ENCODE measurements at places on chromosomes 1 and 21.

GRCh38 chr1:17564458-17565393 lies 25.2 kb downstream of the ARHGEF10L start:
- DNase-seq = no peak

DNA sequence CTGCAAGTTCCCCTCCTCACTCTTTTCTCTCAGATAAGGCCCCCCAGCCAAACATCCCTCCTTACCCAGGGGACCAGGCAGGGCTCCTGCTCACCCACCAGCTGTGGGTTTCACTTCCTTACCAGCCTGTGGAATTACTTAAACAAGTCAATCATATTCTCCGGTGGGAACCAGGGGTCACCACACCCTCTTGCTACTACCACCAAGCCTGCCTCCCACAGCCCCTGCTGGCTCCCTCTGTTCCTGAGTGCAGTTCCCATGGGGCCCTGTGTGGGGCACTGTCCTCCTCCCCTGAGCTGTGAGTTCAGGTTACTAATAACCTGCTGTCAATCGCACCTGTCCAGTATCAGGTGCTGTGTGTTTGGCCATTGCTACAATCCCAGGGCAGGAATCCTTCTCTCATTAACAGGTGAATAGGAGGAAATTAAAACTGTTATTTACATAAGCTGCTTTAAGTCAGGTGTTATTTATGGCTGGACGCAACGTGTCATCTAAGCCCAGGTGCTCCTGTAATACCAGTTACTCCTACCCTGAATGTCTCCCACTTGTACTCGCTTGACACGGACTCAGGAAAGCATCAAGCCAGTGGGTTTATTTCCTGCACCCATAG lies 53.1 kb upstream of the LBR start:
- no peak for DNase-seq

DNA sequence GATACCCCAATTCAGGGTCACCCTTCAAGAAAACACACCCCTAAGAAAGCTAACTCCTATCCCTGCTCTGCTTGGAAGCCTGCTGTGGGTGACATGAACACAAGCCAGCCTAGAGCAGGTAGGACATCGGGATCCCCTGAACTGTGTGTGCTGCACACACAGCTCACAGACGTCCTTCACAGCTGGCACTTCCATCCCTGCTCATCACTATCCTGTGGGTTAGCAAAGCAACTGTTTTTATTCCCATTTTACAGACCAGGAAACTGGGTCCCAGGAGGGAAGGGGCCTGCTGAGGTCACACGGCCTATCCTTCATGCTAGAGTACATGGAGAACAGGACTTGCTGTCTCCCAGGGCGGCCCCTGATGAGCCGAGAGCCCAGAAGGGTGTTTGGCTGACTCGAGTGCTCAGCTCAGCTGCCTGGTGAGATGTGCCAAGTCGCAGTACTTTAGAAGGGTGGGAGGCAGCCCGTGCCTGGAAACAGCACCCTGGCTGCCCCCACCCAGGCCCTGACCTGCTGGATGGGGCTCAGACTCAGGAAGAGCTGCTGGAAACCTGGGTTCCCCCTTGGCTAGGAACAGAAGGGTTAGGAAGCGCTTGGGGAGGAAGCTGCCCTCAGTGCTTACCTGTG lies 28.3 kb upstream of the BTG2 start:
- peak; percentile 57 for DNase-seq

DNA sequence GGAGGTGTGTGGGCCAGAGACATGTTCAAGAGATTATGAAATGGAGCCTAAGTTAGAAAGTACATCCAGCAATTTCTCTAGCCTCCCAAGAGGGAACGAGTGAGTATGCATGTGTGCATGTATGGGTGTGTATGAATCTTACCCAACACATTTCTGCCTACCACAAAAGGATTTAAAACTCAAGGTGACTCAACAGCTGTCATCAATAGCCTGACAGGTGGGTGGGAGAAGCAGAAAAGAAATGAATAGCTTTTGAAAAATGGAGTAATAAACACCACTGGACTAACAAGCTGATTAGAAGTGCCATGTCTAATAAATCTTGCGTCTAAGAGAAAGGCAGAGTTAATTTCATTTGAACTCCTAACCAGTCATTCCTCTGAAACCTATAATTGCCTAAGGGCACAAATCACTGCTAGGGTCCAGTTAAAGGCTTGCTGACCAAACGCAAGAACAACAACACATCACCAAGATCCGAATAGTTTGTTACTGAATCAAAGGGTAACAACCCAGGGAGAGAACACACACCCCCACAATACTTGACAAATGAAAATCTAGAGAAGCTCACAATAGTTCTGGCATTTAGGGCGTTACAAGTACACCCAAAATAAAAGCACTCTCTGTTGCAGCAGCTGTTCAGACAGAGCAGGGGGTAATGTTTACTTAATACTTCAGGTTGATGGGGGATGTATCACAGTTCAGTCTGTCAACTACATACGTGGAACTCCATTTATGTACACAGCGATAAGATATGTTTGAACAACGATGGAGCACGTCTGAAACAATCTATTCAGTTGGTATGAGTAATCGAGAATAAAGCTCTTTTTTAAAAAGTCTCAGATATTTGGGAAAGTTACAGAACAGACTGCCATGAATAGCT lies 1.4 kb downstream of the KIAA0319L start:
- DNase-seq = no peak

GRCh38 chr1:180579961-180580611 lies 21.3 kb downstream of the OVAAL start:
- DNase-seq = no peak

GRCh38 chr1:223156343-223156742 lies 13.3 kb upstream of the TLR5 start:
- DNase-seq = no peak

DNA sequence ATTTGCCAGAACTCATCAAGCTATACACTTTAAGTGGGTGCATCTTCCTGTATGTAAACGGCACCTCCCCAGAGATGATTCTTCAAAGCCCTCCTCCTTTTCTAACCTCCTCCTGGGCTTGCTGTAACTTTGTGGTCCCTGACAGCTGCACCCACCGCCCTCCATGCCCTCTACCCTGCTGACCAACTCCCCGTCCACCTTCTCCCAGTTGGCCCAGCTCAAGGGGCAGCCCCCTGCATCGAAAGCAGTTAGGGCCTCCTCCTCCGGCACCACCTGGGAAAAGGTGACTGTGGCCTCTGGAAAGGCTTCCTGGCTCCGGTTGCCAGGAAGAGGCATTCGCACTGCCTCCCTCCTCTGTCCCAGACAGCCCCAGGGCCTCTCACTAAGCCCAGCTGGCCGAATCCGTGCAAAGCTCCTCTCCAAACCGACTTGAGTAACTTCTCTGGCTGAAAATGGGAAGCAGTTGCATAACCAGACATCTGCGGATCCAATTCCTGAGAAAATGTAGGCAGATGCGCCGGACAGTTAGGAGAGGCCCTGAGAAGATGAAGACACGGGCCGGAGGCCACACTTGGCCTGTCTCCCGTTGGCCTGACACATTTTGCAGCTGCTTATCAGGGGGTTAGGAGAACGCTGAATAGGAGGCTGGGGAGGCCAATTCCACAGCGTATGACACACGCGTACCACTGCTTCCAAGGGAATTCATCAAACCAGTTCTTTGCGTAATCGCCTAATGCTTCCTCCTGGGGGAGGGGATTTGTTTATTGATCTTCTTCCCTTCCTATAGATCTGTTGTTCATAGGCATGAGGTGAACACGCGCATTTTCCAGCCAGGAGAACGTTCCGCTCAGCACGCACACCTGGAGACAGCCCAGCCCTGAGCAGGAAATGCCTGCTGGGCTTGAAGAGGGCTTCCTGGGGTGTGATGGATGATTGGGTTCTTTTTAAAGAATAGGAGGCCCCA lies 48.7 kb upstream of the COL6A2 start:
- DNase-seq = no peak

- no peak for DNase-seq
Measured at GRCh38 chr1:198086051-198086745, 70.6 kb upstream of the NEK7 start.

DNA sequence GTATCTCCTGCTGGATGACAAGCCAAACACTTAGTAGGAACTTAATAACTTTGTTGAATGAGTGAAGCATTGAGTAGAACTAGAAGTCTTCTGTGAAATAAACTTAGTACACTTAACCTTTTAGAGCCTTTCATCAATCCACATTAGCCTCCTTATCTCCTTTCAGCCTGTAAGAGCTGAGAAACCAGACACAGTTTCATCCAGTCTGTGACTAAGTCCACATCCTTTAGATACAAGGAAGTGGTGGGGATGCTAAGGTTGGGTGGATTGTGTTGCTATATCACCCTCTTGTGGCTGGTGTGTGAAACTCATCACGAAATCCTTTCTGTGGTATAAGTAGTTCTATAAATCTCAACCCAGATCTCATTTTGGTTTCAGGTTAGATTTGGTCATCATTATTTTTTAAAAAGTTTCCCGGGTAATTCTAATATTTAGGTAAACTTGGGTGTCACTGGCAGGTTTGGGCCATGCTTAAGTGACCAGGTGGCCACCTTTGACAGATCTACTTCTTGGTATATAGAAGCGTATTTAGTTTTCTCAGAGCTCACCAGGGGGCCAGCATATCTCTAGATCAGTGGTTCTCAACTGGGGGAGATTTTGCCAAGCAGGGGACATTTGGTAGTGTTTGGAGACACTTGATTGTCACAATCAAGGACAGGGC lies 27.8 kb upstream of the CD84 start:
- peak; percentile 55 for DNase-seq

- no peak for DNase-seq
Measured at GRCh38 chr1:70667494-70668170, 256.6 kb downstream of the CTH start.

GRCh38 chr21:29030909-29031308 lies 6.4 kb downstream of the USP16 start:
- no peak for DNase-seq

DNA sequence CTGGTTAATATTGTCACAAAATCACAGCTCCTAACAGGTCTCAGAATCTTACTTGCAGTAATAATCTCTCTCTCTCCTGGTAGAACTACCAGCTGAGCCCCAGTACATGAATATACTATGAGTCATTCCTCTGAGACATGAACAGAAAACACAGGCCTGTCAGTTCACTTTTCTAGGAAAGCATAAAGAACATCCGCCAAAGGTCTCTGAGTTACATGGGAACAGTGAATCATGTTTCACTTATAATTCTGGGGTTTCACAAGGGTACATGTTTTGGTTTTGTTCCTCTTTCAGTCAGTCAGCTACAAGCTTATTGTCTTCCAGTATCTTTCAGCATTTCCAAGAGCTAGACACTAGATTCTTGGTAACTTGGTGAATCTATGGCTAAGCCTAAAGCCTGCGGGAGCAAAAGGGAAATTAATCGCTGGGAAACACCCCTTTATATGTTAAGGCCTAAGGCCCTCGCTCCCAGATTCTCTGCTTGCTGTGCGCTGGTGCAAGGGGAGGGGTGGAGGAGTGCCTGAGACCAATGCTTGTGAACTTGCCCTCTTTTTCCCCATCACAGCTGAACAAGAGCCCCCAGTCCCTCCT lies 31.7 kb downstream of the IFNGR2 start:
- DNase-seq = no peak

DNA sequence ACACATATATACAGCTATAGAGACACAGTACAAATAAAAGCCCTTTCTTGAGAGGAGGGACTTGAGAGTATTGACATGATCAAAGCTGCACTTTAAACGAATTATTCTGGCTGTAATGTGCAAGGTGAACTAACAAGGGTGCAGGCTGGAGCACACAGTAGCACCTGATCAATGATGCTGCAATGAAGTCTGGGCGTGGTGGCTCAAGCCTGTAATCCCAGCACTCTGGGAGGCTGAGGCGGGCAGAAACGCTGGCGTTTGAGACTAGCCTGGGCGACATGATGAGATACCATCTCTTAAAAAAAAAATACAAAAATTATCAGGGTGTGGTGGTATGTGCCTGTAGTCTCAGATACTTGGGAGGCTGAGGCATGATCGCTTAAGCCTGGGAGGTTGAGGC lies 14.1 kb upstream of the CTH start:
- no peak for DNase-seq

DNA sequence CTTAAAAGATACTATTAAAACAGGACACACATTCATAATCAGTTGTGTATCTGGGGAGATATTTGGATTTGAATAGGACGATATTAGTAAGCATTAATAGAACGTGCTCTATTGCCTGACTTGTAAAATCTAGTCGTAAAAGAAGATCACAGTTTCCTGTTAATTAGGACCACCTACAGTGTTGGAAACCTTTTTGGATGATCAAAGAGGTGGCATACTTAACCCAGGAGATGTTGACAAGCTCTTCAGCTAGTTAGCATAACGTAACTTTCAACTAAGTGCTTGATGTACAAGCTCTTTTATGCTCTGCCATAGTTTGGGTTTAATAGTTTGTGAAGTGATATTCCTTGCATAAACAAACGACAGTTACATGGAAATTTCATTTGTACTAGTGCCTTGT lies 293.3 kb upstream of the NR5A2 start:
- DNase-seq = no peak

- DNase-seq = no peak
Measured at GRCh38 chr1:68706639-68707317, 209.9 kb upstream of the DEPDC1 start.

DNA sequence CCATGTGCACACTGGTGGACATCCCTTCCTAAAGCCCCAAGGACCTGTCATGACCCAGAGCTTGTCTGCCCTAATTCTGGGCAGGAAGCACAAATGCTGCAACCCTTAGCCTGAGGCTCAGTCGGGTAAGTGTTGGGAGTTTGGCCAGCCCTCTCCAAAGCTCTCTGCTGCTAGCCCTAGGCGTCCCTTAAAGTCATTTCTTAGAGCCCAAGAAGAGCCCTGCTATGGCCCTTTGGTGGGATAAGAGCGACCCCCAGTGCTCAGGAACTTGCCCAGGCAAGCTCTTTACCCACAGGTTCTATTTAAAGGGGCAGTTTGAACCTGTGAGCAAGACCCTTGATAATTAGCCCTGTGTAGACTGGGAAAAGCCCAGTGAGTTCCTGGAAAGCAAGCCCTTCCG lies 356.8 kb downstream of the RRAGC start:
- DNase-seq = no peak

DNA sequence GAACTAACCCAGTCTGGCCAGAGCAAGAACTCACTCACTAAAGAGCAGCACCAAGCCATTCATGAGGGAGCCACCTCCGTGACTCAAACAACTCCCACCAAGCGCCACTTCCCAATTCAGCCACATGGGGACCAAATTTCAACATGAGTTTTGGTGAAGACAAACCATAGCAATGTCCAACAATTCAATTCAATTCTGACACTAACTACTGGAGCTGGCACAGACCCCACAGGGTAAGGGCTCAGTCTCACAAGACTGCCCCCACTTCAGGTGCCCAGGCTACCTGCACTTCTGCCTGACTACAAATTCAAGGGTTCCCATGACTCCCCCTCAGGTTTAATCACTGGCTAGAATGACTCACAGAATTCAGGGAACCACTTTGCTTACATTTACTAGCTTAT lies 48.8 kb upstream of the RAP1A start:
- DNase-seq = no peak

DNA sequence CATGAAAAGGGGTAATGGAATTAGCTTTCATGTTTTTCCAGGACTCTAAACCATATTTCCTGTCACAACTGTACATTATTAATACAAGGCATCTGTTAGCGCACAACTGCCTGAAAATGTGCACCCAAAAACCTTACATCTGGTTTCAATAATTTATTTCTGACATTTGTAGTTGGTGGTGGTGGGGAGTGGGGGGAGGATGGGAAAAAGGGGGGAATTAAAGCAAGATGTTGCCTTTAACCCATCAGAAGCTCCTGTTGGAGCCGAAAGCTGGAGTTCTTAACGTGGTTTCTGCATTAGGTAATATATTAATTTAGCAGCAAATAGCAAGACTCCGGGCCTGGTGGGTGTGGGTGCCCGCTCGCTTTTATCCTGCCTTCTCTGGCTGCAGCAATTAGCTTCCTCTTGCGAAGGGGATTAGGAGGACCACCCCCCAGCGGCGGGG lies 36.9 kb upstream of the HHAT start:
- no peak for DNase-seq

Measured in globus pallidus (tissue), 1 donor.